PC-3 (cell line): ENCODE measurements at places on chromosomes 5 and 9.

GRCh38 chr9:917730-918129 is 58.7 kb upstream of the DMRT3 start:
- no peak for DNase-seq

DNA sequence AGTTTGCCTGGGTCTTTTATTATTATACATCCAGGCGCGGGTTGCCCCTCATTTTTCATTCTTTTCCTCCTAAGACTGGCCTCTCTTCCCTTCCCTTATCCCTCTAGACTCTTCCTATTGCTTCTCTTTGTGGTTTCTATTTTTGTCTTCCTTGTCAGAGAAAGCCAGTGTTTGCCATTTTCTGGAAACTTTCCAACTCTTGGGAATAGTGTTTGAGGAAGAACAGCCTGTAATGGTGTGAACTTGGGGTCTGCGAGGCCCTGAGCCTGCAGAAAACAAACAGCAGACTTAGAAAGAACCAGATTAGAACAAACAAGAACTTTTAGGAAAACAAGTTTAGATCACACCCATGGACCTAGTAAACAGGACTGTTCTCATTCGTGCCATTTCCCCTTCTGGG is 15.5 kb downstream of the PRKACG start:
- no peak for DNase-seq

- no peak for DNase-seq
These were observed 141.3 kb upstream of the EPB41L4A start for GRCh38 chr5:112560371-112560770.

DNA sequence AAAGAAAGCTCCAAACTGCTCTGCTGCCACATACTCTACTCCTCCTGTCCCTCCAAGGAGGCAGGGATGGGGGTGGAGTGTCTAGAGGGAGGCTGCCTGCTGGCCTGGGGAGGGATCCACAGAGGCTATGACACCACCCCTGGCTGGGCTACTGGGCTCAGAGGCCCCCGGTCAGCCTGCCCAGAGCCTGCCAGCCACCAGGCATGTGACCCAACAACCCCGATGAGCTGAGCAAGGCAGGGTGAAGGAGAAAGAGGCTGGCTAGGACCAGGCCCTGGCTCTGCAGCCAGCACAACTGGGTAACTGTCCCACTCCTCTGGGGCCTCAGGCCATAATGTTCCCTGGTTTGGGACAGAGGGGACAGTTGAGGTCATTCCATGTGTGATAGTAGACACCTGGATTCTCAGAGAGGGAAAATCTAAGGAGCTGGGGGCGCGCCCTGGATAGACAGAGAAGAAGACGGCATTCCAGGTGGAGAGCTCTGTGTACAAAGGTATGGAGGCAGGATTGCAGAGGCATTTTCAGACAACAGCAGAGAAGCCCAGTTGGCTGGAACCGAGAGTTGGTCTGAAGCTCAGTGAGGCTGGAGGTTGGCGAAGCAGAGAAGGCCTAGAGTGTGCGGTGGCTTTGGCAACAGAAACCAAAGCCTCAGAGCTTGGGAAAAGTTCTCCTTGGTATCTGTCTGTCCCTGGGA is 33.8 kb upstream of the IL17B start:
- DNase-seq: no peak

DNA sequence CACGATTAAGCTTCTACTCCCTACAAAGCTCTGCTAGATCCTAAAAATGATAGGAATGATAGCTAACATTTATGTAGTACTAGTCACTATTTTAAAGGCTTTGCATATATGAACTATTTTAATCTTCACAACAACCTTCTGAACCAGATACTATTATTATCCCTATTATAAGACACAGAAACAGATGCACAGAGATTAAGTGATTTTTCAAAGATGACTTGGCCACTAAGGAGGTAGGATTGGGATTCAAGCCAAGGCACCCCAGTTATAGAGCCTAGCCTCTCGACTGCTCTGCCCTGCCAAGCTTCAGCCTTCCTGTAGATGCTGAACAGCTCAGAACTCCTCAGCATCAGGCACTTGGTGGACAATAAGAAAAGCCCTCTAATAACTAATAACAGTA is 200.9 kb upstream of the PTGER4 start:
- no peak for DNase-seq

- no peak for DNase-seq
These were observed 72.2 kb downstream of the SIL1 start for GRCh38 chr5:139125991-139126390.

DNA sequence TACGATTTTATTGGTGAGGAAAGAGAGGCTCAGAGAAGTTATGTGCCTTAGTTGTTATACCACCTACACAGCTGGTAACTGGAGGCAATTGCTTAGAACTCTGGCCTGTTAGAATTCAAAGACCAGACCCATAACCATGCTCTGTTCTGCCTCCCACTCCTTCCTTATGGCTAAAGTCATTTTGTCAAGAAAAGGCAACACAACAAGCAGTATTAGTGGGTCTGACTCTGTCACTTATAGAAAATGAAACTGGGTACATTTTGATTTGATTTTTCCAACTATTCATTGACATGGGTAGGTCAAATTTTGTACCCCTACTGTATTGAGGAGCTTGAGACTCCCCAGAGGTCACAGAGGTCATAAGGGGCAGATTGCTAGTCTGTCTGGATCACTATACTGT is 44.5 kb upstream of the NR3C1 start:
- no peak for DNase-seq

DNA sequence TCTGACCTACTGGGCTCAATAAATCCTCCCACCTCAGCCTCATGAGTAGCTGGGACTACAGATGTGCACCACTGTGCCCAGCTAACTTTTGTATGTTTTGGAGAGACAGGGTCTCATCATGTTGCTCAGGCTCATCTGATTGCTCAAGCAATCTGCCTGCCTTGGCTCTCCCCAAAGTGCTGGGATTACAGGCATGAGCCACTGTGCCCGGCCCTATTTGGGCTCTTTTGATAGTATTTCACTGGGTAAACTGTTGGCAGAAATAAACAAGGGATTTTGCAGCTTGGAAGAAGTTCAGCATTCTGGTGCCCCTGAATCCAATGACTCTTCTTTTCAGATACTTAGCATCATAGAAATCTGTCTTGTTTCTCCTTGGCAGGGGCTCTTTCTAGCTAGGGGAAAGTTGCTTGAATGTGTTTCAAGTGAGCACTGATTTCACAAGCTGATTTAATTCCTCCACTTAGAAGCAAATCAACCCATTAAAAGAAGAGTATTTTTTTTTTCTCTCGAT is 146.8 kb downstream of the PAPPA start:
- DNase-seq: no peak
